ENCODE measurements at places on chromosomes 2 and 18.
A peak's percentile ranks its signal among the peaks of the same experiment; 100 is the strongest.

- DNase-seq: no peak
These were observed 67.3 kb downstream of the SNORC start for GRCh38 chr2:232937278-232937906.

- no peak for DNase-seq
These were observed 45.4 kb upstream of the ASB18 start for GRCh38 chr2:236309669-236310029.

- no peak for DNase-seq
These were observed 109.4 kb upstream of the TMEM200C start for GRCh38 chr18:6004683-6005082.

DNA sequence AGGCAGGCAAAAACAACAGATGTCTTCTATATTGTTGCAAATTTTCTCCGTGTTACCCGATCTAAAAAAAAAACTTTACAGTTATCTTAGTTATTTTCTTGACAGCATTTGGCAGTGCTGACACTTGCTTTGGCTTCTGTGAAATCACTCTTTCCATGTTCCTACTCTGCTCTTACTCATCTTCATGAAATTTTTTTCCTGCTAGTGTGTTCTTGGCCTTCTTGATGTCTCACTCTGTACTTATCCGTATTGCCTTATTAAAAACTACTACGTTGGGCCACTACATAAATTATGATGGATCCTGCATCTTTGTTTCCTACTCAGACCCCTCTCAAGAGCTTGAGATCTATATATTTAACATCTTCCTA, 134.4 kb downstream of the IKZF2 start:
- no peak for DNase-seq

DNA sequence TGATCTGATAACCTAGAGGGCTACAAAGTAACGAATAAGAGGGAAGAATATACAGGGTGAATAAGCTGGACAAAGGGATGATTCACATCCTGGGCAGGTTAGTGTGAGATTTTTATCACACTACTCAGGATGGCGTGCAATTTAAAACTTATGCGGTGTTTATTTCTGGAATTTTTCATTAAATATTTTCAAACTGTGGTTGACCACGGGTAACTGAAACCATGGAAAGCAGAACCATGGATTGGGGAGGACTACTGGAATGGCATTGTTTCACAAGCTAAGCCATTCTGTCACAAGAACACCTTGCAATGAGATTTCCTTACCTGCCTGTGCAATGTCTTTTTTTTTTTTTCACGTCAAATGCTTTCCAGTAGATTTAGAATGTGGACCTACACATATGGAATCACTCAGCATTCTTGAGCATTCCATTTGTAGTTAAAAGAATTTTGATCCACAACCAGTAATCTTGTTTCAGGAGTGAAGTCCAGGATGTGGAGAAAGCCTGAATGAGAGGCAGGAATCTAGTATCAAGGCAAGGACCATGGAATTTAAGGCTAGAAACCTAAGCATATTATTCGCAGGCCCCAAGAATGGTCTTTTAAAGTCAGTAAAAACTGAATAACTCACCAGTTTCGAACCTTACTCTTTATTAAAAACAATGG, 8.0 kb upstream of the CDK15 start:
- DNase-seq: no peak

DNA sequence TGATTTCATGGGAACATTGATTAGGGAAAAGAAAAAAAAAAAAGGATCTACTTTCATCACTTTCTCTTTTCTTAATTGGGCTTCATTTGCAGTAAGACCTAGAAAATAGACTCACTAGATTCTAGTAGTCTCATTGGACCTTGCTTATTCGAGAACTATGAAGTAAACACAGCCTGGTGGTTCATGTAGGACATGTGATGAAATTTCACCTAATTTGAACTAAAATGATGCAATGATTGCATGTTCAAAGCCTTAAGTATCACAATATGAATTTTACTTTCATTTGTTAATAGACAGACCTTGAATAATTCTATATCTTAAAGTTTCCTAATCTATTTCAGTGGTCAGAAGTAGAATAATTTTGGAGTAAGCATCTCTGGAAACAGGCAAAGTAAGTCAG, 688.9 kb upstream of the NRXN1 start:
- DNase-seq: no peak

DNA sequence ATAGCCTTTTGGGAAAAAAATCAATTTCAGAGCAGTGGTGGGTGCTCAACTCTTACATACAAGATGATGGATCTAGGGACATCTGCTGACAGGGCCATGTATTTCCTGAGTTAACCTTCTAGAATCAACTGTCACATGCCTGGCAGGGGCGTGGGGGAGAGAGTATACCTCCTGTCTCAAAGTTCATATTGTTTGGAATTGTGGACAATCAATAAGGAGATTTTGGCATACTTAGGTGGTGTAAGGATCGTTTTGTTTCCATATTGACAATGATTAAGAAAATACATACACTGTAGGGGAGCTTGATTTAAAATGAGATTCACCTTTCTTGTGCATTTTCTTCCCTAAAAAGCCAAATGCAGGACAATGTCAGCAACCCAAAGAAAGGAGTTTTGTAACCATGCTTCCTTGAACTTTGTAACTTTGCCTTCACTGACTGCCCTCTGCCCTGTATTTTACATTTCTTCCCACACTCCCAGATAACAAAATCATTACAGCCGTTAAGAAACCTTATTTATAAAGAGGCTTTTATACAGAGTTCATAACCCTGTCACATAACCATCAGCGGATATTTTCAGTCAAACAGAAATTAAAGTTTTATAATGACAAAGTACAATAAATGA, 88.4 kb downstream of the MEP1B start:
- DNase-seq: no peak

GRCh38 chr2:54704688-54705605, 18.5 kb upstream of the EML6 start:
- no peak for DNase-seq

DNA sequence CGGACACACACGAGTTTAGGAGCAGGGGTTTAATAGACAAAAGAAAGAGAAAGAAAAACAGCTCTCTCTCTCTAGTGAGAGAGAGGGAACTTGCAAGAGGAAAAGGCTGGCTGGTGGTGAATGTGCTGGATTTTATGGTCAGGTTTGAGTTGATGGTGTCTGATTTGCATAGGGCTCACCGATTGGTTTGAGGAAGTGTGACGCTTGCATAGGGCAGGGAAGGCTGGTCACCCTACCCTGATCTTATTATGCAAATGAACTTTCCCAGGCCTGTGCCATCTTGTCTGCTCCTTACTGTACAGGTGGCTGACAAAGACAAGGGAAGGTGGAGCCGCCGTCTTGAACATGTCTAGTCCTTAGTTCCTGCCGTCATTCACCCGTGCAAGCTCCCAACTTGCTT, 408.9 kb downstream of the RIT2 start:
- no peak for DNase-seq

- DNase-seq: no peak
These were observed 16.1 kb upstream of the SPR start for GRCh38 chr2:72871060-72871459.

- no peak for DNase-seq
These were observed 142.6 kb upstream of the FHL2 start for GRCh38 chr2:105541189-105542050.

DNA sequence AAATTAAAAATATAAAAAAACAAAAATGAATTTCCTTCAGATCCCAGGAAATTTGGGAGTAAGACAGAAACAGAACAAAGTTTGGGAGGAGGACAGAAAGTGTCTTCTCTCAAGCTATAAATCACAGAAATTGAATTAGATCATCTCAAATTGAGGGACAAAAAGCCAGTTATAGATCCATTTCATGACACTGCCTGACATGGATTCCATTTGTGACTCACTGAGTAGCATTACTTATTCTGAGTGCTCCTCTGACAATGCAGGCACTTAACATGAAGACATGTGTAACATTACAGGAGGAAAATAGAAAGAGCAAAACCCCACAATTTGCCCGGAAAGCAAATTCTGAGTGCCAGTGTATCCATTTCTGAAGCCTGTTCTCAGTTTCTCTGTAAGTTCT, 63.9 kb upstream of the CREB1 start:
- no peak for DNase-seq

- DNase-seq: no peak
These were observed 129.9 kb downstream of the CDC42EP3 start for GRCh38 chr2:37541516-37541915.

DNA sequence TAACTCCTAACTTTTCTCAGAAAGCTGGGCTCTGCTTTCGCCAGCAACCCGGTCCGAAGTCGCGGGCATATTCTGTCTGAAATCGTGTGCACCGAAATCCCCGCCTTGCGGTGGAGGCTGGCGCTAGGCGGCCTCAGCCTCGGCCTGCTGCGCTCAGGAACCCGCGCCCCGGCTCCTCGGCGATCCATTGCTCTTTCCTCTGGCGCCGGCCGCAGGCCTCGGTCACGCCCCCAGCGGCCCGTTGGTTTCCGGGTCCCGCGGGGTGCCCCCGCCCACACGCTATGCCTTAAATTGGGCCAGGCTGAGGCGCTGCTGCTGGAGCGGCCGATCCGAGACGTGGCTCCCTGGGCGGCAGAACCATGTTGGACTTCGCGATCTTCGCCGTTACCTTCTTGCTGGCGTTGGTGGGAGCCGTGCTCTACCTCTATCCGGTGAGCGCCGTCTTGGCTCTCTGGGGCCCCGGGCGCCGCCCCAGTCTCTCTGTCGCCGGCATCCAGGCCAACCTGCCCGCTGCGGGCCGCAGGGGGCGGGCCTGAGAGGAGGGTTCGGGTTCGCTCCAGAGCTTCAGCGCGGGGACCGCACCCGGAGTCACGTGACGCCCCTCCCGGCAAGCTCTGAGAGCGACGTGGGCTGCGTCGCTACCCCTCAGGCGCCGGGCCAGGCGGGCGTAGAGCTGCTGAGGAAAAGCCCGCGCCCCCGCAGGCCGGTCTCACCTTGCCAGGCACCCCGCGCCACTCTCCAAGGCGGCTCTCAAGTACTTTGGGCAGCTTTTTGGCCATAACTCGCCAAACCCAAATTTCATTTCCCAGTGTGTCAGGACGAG, at the start of gene CYP20A1:
Gene CYP20A1, plus strand, starts transcription at position 315 of the 823 bp plus-strand sequence. Its CDS starts 45 bp downstream, at position 360.
- DNase-seq: peak; percentile 96

DNA sequence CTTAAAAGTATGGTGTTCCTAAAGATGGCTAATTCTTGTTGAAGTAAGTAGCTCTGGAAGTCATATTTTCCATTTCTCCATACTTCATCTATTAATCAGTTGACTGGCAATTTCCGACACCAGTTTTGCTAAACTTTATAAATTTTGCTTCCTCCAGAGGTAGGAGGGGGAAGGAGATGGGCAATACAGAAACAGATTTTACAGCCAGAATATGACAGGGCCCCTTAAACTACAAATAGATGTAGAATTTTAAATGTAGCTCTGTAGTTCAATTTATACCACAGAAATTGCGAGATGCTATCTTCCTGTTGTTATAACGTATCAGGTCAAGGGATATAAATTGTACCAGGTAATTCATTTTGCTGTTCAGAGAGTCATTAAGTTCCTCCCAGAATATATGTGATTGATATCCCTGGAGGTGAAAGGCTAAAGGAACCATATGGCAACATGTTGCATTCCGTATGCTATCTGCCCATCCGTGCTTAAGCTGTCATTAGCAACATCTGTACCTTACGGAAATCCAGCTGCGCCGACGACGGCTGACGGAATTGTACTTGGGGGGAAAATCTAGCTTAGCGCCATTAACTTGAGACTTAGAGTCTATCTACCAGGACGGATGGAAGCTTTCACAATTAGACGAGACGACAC, 8.4 kb upstream of the NR4A2 start:
- no peak for DNase-seq

GRCh38 chr2:36381993-36382392, 26.4 kb downstream of the CRIM1 start:
- DNase-seq: no peak

GRCh38 chr2:65658881-65659280, 226.5 kb upstream of the SPRED2 start:
- DNase-seq: no peak

- DNase-seq: no peak
These were observed 218.0 kb downstream of the IRS1 start for GRCh38 chr2:226581661-226582060.

GRCh38 chr2:241150660-241151530, 628 bp downstream of the PPP1R7 start:
- no peak for DNase-seq

DNA sequence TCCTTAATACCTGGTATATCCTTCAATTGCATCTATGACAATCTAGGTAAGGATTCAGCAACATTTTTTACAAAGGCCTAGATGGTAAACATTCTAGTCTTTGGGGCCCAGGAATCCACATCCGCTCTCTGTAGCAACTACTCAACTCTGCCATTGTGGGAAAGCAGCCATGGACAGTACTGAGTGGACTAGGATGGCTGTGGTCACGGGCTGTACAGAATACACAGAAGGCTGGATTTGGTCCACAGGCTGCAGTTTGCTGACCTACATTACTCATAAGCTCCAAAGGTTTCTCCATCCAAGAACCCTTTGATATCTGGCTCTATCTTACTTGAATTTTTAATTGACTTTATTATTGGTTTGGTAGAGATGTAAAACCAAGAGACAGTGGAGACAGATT, 418.3 kb upstream of the LRRTM1 start:
- DNase-seq: no peak

- no peak for DNase-seq
These were observed 46.2 kb downstream of the TWSG1 start for GRCh38 chr18:9380621-9381395.

- DNase-seq: no peak
These were observed 129.7 kb upstream of the CAPN13 start for GRCh38 chr2:30936977-30937376.

- no peak for DNase-seq
These were observed 110.7 kb downstream of the TMX3 start for GRCh38 chr18:68604256-68604655.

DNA sequence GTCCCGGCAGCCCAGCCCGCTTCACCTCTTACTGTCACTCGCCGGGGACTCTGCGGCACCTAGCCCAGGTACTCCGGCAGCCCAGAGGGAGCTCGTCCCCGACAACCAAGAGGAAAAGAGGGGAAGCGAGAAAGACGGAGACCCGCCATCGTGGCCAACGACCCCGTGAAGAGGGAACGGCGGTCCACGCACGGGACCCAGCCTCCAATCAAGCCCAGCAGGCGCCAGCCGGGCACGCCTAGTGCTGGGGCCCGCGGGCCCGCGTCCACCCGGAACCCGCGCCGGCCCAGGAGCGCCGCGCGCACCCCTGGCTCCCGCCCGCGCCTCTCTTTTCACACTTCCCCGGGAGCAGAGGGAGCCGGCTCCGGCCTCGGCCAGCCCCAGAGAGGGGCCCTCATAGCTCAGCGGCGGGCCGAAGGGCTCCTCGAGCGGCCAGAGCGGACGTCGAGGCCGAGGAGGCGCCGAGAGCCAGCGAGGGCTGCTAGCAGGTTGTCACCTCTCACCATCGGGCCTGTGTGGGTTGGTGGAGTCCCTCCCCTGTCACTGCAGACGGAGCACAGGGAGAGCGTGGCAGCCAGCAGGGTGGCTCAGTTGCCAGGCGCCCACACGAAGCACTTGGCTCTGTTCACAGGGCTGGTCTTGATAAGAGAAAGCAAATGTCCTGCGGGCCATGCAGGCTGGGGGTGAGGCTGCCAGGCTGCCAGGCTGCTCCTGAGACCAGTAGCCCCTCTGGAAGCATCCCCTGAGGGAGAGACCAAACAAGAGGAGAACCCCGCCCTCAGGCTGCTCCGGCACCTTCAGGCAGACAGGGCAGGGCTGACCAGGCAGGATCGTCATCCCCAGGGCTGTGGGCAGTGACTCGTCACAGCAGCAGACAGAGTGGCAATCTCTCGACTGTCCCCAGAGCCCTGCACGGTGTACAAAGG, 36.9 kb upstream of the KLF11 start:
- DNase-seq: no peak

- DNase-seq: no peak
These were observed 5.9 kb upstream of the RBM43 start for GRCh38 chr2:151267537-151267936.

Data from stimulated activated CD4-positive, alpha-beta T cell treated with anti-CD3 and anti-CD28 coated beads, TNF-alpha, amount 100 ng/mL, for 48 hours (primary cell).